ENCODE measurements at places on chromosomes 4 and X. TPM values are rescaled to one million over a fixed set of nuclear protein-coding genes. Genes with fewer than 3 reads are reported as not detected.

The DCAF8L2 gene
- 0.29 TPM for total RNA-seq

The MAGED4 gene
- 128 TPM for total RNA-seq

The MED28 gene
- total RNA-seq, result 115 TPM

The ATP1B4 gene
- total RNA-seq, result not detected

The CHIC1 gene
- total RNA-seq, result 7.6 TPM

The CXCL1 gene
- total RNA-seq, result 2.7 TPM

The SNCA gene
- 13.4 TPM for total RNA-seq

The UGT2B11 gene
- 0.93 TPM for total RNA-seq

The DCLK2 gene
- 6.9 TPM for total RNA-seq

The TAPT1 gene
- 29.9 TPM for total RNA-seq

The GATA1 gene
- total RNA-seq, result not detected

The CASP3 gene
- total RNA-seq, result 33.9 TPM

GRCh38 chrX:139077281-139078250, 366.0 kb upstream of the FGF13 start:
- no peak for DNase-seq

- DNase-seq, result no peak
Measured at GRCh38 chr4:8756816-8757215, 114.8 kb downstream of the HMX1 start.

DNA sequence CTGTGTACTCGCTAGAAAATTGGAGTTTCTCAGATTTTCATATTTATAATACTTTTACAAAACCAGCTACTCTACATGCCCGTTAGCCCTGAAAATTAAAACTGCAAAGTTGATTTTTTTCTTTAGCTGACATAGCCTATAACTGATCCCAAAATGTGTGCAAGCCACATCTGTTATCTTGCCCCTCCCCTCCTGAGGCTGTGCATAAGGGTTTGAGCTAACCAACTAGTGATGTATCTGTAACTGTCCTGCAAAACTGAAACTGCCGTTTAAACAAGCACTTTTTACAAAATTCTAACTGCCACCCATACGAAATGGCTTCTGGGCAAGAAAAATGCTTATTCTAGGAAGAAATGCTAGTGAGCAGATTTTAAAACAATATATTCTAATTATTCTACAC, 59.1 kb downstream of the EDNRA start:
- DNase-seq, result no peak

- DNase-seq, result no peak
Measured at GRCh38 chr4:62209757-62210485, 1009.8 kb downstream of the ADGRL3 start.

GRCh38 chr4:112245383-112245782, 13.8 kb downstream of the AP1AR start:
- DNase-seq, result no peak

GRCh38 chrX:27964432-27964831, 16.8 kb downstream of the DCAF8L1 start:
- no peak for DNase-seq

DNA sequence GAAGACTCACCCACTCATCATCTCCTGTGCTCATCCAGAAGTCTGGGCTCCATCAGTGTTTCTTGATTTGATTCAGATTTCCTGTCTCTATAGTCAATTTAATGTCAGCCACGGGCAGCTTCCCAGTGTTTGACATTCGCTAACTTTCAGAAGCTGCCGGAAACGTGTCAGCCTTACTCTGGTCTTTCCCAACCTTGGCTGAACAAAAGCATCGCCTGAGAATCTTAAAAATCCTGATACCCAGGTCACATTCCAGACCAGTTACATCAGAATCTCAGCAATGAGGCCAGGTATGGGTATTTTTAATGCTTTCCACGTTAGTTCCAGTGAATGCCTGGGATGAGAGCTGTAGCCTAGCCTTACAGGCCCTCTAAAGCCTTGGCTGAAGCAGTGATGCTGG, 233.8 kb downstream of the FRMPD4 start:
- DNase-seq, result no peak

DNA sequence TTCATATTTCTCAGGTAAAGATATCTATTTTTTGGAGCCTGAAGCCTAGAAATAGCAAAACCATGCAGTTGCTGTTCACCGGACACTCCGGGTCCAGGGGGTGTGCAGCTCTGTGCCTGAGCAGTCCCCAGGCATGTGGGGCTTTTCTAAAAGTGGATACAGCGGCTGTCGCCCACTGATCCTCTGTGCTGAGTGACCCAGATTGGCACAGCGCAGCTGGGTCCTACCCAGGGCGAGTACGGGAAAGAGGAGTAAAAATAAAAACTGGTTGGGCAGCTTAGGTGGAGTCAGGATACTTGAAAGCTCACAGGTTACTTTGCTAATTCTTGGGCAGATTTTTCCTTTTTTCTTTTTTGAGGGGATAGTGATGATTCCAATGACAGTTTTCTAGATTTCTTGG, 118.8 kb downstream of the UCHL1 start:
- no peak for DNase-seq

- no peak for DNase-seq
Measured at GRCh38 chr4:169120624-169121023, 110.6 kb upstream of the CBR4 start.

- DNase-seq, result no peak
Measured at GRCh38 chrX:52346174-52347165, 22.4 kb upstream of the XAGE2 start.

GRCh38 chr4:106583567-106583966, 215.0 kb upstream of the GIMD1 start:
- no peak for DNase-seq

- no peak for DNase-seq
Measured at GRCh38 chr4:76053730-76054129, 17.9 kb upstream of the CXCL11 start.

DNA sequence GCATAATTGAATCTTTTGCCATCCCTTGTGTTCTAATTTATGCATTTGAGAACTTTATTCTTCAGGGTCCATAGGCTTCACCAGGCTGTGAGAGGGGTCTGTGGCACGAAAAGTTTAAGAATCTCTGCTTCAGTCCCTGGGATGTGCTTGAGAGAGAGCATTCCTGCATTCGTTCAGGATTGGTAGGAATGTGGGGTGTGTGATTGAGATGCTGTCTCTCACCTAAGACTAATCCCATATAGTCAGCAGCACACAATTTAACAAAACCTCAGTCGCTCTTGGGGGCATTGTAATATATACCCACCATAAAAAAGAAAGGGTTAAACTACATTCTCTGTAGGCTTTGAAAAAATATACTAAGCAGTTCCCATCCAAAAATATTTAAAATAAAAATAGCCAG, 41.7 kb downstream of the PTTG2 start:
- DNase-seq, result no peak

DNA sequence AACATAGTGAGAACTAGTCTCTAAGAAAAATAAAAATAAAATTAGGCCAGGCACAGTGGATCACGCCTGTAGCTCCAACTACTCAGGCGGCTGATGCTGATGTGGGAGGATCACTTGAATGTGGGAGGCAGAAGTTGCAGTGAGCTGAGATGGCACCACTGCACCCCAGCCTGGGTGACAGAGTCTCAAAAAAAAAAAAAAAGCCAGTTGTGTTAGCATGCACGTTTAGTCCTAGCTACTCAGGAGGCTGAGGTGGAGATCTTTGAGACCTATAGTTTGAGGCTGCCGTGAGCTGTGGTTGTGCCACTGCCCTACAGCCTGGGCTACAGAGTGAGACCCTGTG, 2.5 kb downstream of the DCK start:
- DNase-seq, result no peak

- no peak for DNase-seq
Measured at GRCh38 chr4:25533256-25533655, 122.4 kb upstream of the SLC34A2 start.

DNA sequence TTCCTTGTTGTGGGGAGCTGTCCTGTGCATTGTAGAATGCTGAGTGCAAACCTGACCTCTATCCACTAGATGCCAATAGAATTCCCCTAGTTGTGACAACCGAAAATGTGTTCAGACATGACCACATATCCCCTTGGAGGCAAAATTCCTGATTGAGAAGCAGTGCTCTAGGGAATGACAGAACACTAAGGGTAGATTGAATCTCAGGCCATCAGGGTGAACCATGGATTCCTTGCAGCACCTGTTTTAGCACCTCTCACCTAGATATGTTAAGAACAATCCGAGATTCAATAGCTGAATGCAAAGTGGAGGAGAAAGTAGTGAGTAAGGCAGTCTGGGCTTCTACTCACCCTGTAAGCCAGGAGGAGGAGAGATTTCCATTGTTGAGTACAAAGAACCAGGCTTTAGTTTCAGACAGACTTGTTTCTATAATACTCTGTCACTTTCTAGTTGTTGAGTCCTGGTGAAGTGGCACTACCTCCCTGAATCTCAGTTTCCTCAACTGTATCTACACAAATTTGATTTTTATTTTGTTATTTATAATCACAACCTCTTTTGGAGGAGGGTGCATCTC, 111.0 kb upstream of the RAP2C start:
- DNase-seq, result no peak

GRCh38 chr4:182837831-182838230, 79.4 kb downstream of the DCTD start:
- DNase-seq, result no peak

- DNase-seq, result no peak
Measured at GRCh38 chr4:73702796-73703287, 37.5 kb upstream of the CXCL8 start.

- no peak for DNase-seq
Measured at GRCh38 chr4:185017964-185018772, at the start of gene HELT. Gene HELT, plus strand, starts transcription at chr4:185018490. Its CDS starts 439 bp downstream, at chr4:185018929.

GRCh38 chr4:133683967-133684366, 517.6 kb downstream of the PABPC4L start:
- no peak for DNase-seq

DNA sequence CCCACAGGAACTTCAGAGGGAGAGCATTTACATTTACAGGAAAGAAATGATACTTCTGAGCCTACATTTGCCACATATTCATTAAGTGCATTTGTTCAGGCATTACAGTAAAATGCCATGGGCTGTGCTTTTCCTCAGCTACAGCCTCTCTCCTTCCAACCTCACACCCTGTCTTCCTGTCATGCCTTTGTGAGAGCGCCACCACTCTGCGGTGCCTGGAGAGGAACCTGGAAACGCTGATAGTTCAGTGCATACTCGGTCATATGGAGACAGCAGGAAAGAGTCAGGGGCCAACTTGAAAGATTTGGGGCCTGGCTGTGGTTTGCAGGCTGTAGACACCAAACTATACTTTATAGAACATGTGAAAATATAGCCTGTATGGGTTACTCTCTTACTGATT, 40.5 kb downstream of the NFKB1 start:
- no peak for DNase-seq
